ENCODE measurements at places on chromosomes 16 and 17.

DNA sequence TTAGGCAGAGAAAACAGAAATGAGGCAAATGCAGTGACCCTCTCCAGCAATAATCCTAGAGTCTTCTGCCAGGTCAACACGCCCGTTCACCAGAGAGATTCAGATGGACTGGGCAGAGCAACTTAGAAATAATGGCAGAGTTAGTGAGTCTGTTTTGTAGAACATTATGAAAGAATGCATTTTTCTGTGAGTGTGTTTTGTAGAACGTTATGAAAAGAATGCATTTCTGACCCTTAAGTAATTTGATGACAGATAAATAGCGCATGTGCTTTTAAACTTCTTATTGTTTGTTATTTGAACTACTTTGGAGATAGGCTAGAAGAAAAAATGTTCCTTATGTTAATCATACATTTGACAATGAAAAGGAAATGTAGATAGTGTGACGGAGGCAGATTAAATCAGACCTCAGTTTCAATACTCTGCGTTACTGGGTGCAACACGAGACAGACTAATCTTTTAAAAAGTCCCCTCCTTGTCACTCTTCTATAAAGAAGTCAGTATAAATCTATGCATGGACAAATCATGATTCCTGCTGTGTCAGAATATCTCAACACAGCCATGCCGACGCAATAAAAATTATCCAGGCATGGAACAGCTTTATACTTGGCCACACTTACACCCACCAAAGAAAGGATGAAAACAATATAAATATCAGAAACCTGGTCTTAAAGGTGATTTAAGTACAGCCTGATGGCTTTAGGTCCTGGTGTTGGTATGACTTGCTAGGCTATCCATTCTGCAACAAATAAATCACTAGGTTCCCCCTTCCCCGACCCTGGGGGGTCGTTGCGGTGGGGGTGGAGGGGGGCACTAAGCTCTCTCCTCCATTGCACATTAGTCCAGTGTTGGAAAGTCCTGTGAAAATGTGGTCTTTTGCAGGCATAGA, 47.8 kb downstream of the MARCHF10 start:
- DNase-seq: no peak

DNA sequence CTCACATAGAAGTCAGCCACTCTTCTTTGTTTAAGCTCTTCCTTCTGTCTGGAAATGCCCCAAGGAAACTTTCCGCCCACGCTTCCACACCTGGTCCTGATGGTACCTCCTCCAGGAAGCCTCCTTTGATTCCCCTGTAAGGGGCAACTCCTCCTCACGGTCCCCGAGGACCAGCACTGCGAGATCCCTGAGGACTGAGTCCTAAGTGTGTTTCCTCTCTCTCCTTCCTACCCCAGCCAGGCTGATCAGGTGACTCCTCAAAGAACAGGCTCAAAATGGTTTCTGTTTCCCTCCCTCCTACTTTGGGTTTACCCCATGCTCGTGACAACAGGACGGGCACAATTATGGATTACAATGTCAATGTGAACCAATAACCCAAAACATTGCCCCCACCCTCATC, 63.0 kb upstream of the MED9 start:
- DNase-seq: no peak

- peak; percentile 74 for DNase-seq
Observed at GRCh38 chr17:75524970-75525805, at the start of gene LLGL2. Gene LLGL2, plus strand, starts transcription at chr17:75525697. Its CDS starts 17,730 bp downstream, at chr17:75543427.

- DNase-seq: no peak
Observed at GRCh38 chr17:18226284-18226945, 980 bp downstream of the LLGL1 start.

DNA sequence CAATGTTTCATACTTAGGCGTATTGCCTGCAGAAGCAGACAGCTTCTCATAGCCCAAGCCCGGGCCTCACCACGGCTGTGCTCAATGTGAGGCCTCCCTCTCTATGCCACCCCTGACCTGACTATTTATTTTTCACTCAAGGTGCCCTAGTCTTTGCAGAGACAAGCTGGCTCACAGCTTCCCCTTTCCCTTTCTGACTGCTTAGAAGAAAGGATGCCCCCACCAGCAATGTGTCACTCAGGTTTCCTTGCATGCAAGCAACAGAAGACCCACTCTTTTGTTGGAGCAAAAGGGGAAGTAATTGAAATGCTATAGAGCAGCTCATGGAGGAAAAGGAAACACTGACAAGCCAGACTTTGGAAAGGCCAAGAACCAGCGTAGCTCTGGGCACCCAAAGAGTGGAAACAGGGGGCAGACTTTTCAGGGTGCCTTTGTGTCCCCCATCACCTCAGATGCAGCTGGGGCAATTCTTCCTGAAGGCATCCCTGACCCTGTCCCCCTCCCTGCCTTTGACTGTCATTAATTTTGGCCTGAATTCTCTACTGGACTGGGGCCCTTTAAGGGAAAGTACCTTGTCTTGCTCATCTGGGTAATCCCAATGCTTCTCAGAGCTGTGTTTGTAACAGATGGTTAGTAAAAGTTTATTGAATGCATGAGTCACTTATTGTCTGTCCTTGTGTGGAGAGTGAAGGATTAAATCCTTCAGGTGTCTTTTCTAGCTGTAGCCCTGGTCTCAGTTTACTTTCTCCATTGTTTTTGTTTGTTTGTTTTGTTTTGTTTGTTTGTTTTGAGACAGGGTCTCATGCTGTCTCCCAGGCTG, 17.8 kb downstream of the RGS9 start:
- no peak for DNase-seq

GRCh38 chr17:61584866-61585265, 6.2 kb downstream of the NACA2 start:
- DNase-seq: no peak

DNA sequence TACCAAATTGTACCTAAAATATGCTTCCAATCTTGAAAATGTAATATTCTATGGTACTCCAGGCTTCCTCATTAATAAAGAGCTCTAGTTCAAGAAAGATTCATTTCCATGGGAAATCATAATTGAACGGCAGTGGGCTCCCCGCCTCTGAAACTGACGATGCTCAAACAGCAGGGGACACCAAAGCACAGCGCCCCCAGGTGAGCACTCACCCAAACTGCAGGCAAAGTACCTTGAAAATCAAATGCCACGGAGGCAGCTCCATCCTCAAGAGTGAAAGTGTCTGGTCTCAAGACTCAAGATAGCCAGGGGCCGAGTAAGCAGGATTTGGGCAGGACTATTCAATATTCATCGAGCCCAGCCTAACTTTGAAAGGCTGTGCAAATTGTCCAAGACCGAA, 217.4 kb upstream of the TNRC6C start:
- DNase-seq: no peak
